ENCODE measurements at places on chromosomes 2 and 18.

DNA sequence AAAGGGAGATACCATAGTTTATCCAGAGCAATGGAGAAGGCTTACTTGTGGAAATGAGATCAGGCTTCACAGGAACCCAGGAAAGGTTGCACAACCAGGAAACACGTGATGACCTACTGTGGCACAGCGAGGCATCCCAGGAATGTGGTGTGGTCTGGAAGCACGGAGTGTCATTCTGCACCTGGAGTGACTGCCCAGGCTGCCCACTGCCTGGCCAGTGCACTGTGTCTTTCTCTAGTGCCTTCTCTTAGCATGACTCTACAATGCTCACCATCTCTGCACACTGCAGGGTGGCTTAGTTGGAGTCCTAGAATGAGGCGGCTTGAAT lies 48.9 kb downstream of the CHST9 start:
- DNase-seq, result no peak

DNA sequence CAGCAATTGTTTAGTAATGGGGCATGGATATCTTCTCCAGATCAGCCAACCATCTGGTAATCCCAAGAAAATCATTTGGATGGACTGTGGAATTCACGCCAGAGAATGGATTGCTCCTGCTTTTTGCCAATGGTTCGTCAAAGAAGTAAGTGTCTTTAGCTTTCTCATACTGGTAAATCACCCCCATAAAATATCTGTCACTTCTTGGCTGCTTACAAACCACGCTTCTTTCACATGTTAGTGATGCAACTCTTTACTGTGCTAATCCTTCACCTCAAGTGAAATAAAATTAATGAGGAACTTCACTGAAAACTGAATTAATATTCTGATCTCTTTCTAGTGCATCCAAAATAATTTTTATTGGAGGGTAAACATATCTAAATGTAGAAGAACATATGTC lies 18.9 kb downstream of the CPO start:
- no peak for DNase-seq

DNA sequence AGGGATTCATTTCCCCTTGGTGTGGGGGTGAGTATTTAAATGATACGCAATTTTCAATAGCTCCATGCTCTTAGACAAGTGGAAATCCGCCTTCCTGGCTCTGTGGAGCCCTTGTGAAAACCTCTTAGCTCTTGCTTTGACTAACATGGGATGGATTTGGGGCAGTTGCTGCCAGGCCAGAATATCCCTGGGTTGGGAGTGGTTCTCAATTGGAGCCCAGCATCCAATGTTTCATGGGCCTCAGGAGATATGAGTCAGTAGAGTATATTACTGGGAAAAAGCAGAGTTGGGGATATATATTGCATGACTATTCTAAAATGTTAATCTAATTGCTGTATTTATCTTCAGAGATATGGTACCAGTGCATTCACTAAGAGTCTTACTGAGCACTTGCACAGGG lies 104.4 kb upstream of the IL1R2 start:
- no peak for DNase-seq

DNA sequence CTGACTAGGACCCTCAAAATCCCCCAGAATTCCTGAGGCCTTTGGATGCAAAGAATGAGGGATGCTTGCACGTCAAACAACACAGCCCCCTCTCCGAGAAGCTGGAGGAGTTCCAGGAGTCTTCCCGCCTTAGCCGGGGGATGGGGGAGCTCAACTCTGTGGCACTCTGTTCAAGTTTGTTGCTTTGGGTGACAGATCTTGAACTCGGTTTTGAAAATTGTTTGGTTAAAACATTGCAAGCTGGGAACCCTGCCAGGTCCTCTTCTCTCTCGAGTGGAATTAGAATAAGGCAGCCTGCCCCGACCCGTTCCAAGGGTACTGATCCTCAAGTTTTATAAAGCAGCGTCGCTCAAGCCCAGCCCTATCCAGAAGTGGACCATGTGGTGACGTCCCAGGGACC lies 244.1 kb downstream of the LOXHD1 start:
- no peak for DNase-seq

DNA sequence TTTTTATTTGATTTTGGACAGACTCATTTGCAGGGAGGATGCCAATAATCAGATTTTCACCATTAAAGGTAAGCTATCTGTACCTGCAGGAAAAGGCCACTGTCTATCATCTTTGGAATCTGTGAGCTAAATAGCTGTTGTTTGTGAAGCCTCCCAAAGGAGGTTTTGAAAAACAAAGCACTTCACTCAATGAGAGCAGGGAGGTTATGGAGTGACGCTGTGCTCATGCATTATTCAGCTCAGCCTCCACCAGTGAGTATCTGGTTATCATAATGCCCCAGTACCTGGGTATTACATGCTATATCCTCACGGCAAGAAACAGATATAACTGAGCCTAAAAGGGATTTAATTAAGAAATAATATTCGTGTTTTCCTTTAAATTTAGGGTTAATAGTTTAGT lies 189.6 kb upstream of the PIK3C3 start:
- DNase-seq, result no peak

- no peak for DNase-seq
Measured at GRCh38 chr2:219769090-219769910, 141.9 kb downstream of the SLC4A3 start.

All from stimulated activated CD8-positive, alpha-beta memory T cell treated with anti-CD3 and anti-CD28 coated beads, Interleukin-4, amount 100 ng/mL, for 1 hour (primary cell).